Esophagus squamous epithelium (tissue), 5 donors: ENCODE measurements at places on chromosomes 5 and 9.

DNA sequence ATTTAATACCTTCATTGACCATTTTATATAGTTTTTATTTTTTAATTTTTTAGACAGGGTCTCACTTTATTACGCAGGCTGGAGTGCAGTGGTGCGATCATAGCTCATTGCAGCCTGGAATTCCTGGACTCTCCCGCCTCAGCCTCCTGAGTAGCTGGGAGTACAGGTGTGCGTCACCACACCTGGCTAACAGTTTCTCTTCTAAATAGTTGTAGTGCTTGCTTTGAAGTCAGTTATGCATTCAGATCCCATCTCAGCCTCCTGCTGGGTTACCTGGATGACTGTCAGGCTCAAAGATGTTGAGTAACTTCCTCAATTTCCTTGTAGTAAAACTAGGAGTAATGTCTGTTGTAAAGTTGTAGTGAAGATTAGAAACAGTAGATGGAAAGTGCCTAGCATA is 21.4 kb downstream of the SNX18 start:
- no peak for DNase-seq

GRCh38 chr5:61881821-61882487 is 424.1 kb upstream of the KIF2A start:
- DNase-seq, result no peak

DNA sequence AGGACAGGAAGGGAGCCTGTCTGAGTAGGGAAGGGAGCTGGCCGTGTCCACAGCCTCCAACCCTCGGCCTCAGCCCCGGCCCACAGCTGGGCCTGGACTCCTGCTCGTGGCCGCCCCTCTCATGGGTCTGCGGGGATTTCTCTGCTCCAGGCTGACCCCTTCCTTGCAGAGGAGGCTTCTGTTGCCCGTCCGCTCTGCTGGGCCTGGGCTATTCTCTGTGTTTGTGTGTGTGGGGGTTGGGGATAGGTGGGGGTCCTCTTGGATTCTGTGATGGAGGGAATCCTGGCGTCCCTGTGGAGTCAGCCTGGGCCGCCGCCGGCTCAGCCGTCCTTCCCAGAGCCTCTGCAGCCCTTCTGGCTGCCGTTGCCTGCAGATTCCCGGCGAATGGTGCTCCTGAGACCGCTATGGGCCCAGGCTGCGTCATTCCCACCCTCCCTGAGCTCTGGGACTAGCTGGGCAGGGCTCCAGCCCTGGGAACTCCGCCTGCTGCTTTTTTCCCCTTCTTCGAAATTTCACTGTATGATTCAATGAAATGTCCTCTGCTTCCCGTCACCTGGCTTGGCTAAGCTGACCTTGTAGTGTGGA is 64.2 kb downstream of the FGF18 start:
- no peak for DNase-seq

- DNase-seq, result no peak
These were observed 43.8 kb downstream of the LHFPL2 start for GRCh38 chr5:78604689-78605285.

- DNase-seq, result no peak
These were observed 2.2 kb upstream of the GZMK start for GRCh38 chr5:55021821-55022220.

GRCh38 chr9:69382135-69382534 is 57.1 kb downstream of the ENTREP1 start:
- no peak for DNase-seq

- no peak for DNase-seq
These were observed 49.4 kb downstream of the EXD3 start for GRCh38 chr9:137373611-137373980.

DNA sequence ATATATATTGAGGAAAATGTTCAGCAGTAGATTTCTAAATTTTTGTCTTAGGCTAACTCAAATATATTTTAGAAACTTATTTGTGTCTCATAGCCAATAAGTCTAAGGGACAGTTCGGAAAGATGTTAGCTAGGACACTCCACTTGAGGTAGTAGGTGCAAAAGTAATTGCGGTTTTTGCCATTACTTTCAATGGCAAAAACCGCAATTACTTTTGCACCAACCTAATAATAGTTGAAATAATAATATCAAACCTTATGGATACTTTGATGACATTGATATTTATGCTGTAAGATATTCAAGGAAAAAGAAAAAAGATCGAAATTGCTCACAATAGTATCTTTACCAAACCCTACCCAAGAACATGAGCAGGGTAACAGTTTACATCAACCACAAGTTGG is 555.5 kb upstream of the ST8SIA4 start:
- DNase-seq, result no peak

- no peak for DNase-seq
These were observed 46.5 kb downstream of the CEMIP2 start for GRCh38 chr9:71721855-71722254.

- no peak for DNase-seq
These were observed 3.0 kb downstream of the NUDT2 start for GRCh38 chr9:34332076-34332964.

- no peak for DNase-seq
These were observed 127.7 kb upstream of the PIK3R1 start for GRCh38 chr5:68087866-68088265.

DNA sequence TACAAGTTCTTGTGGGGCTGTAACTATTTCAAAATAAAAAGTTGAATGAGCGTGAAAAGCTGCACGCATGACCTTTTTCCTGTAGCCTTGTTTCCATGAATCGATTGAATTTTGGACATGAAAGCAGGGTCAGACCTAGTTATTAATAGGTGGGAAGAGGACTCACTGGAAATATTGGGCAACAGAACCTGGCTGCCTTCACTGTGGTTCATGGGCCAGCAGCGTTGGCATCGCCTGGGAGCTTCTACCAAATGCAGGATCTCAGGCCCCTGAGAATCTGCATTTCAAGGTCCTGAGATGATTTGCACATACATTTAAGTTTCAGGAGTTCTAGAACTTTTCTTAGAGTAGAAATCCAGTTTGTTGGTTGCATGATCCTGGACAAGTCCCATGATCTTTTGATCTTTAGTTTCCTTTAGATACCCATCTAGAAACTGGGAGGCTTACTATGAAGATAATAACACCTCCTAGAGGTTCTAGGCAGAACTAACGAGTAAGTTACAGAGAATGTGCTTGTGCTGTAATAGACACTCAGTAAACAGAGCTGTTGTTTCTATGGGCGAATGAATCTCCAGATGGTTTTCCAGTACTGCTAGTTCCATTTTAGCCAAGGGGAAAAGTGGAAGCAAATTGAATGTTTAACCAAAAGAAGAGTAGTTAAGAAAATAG is 12.4 kb downstream of the ANKRD33B start:
- no peak for DNase-seq

- DNase-seq, result no peak
These were observed 1.4 kb upstream of the SPATA6L start for GRCh38 chr9:4667681-4668080.

DNA sequence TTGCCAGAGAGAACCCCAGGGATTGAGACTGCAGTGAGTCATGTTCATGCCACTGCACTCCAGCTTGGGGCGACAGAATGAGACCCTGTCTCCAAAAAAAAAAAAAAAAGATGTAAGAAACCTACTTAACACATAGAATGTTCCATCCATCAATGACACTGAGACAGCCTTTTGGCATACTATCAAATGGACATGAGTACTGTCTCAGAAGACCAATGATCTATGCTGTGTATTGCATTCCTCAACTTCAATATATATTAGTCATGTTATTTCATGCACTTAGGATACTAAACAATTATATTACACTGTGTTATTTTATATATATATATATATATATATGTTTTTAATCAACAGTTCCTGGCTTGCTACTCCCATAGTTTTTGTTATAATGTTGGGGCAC is 57.1 kb upstream of the ANKH start:
- DNase-seq, result no peak

GRCh38 chr5:41978676-41979075 is 53.6 kb downstream of the FBXO4 start:
- no peak for DNase-seq

GRCh38 chr5:62413711-62414110 is 1.1 kb downstream of the IPO11 start:
- no peak for DNase-seq

DNA sequence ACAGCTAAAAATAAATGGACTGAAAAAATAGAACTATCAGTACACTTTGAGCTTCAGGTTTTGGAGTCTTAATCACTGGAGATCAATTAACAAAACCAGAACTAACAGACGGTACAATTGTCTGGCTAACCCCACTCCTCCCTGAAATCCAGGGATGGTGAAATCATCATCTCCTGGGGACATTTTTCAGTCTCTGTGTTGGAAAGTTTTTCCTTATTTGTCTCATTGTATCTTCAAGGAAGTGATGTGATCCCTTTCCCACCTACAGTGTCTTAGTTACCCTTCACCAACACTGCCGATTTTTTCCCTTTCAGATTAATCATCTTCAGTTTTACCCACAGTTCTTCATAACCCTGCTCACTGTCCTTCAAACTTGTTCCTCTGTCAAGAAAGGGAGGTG is 81.9 kb downstream of the MAP1B start:
- no peak for DNase-seq

DNA sequence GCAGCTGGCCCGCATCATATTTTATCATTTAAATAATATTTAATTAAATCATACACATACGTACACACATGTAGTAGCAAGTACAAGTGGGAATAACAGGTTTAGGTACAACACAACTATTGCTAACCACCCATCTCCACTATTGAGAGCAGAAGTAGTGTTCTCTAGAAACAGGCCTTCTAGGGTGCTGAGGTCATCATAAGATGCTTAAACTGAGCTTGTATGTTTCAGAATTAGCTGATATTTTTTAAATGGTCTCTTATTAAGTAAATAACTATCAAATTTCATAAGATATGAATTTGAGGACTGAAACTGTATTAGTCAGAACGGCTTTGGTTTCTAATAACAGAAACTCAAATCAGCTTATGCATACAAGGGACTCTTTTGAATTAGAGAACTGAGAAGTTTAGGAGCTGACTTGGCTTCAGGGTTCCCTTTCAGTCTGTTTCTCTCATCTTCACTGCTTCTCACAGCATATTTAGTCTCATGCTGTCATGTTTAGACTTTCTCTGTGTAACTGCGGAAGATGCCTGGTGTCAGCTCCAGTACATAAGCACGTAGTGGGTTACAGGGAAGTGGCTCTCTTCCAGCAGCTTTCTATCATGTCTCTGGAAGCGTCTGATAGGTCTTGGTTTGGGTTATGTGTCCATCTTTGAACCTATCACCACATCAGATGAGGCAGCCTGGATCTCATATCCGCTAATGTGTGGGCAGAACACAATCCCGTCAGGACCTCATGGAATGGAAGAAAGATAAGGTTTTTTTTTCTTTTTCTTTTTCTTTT is 25.0 kb upstream of the OCLN start:
- DNase-seq, result no peak

GRCh38 chr9:18138656-18139055 is 335.3 kb upstream of the ADAMTSL1 start:
- DNase-seq, result no peak

DNA sequence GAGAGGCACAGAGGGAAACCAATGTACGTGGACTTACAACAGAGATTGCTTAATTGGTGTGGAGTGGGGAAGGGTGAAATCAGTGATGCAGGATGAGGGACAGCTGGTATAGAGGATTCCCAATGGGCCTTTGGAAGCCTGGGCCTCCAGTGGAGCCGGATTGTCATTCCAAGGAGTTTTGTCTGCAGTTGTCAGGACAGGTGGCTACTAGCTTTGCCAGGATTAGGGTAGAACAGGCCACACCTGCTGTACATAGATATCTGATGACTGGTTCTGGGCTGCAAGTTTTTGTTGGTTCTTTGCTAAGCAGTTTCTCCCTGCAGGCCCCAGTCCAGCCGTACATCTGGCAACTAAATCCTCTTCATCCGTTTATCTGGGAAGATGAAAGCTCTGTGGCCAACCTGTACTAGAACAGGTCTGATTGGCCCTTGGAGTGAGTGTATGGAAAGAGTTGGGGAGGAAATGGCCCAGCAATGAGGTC is 4.2 kb downstream of the SKP2 start:
- no peak for DNase-seq

- no peak for DNase-seq
These were observed 36.4 kb downstream of the FSD1L start for GRCh38 chr9:105484226-105484625.

DNA sequence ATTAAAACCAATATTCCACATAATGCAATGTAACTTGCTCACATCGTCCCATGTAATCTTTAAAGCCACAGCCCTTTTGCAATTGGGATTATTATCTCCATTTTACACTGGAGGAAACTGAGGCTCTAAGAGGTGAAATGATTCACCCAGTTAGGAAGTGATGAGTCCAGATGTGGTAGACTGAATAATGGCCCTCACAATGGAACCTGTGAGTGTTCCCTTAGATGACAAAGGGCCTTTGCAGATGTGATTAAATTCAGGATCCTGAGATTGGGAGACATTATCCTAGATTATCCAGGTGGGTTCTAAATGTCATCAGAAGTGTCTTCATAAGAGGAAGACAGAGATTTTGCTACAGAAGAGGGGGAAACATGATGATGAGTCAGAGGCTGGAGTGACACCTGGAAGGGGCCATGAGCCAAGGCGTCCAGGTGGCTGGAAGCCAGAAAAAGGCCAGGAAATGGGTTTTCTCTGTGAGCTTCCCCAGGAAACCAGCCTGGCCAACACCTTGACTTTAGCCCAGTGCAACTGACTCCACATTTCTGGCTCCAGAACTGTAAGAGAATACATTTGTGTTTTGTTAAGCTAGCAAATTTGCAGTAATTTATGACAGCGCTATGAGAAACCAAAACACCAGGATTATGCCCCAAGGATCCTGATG is 139.1 kb downstream of the KCNIP1 start:
- DNase-seq, result no peak

DNA sequence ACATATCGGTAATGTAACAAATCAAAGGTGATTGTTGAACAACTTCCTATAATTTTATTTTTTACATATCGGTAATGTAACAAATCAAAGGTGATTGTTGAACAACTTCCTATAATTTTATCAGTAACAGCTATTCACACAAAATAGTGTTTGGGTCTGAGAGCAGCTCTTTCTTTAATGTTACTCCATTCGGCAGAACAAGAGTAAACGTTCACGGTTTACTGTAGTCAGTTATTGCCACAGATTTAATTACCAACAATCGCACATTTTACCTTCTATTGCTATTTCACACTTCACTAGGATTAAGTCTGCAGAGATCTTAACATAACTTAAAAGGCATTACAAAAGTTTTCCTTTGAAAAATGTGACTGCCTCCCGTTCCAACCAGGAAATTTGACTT is 6.4 kb downstream of the GNAQ start:
- DNase-seq, result no peak

- DNase-seq, result no peak
These were observed 309.9 kb upstream of the ST8SIA4 start for GRCh38 chr5:101212942-101213514.

GRCh38 chr5:36638056-36638455 is 31.6 kb downstream of the SLC1A3 start:
- DNase-seq, result no peak

GRCh38 chr9:37667706-37668105 is 17.0 kb downstream of the FRMPD1 start:
- no peak for DNase-seq
